ENCODE measurements at places on chromosomes 1 and 21.

- peak; percentile 43 for DNase-seq
Observed at GRCh38 chr21:44432841-44433790, 22.2 kb upstream of the LRRC3 start.

- no peak for DNase-seq
Observed at GRCh38 chr21:43892984-43893535, 28.0 kb downstream of the AGPAT3 start.

DNA sequence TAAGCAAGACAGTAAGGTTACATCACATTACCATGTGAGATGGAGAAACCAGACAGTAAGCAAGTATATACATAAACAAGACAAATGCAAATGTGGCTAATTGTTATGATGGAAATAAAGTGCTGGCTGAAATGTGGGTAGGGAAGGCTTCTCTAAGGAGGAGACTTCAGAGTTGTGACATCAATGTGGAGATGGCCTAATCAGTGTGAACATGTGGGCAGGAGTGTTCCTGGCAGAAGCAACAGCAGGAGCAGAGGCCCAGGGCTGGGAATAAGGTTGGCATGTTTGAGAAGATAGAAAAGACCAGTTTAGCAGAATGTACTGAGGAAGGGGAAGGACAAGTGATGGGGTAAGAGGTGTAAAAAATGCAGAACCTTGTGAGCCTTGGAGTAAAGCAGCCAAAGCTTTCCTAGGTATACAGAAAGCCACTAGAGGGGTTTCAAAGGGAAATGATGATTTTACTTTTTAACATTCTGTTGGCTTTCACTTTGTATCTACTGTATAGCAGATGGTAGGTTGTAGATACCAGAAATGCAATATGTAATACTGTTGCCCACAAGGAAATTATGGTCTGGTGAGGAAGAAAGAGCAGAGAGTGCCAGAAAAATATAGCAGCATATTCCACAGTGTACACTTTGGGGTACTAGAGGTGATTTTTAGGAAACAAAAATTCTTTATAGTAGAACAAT lies 197.4 kb downstream of the FGGY start:
- DNase-seq: no peak

DNA sequence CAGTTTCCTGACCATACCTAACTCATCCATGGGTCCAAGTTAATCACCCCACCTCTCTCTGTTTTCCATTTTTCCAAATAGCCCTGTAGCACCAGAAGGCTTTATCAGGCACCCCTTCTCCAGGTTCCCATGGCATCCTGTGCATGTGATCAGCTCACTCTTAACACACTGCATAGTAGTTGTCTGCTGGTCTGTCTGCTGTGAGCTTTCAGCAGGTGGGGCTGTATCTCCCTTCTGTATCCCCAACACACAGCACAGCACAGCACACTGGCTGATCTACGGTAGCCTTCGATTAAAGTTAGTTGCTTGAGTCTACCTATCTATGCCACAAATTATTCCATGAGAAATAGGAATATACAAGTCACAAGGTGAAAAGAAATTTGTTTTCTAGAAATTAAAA lies 54.3 kb upstream of the C1orf198 start:
- DNase-seq: no peak

GRCh38 chr1:175338387-175339135 lies 146.0 kb upstream of the KIAA0040 start:
- DNase-seq: peak; percentile 70

- DNase-seq: peak; percentile 58
Observed at GRCh38 chr1:154975409-154976059, 1.1 kb downstream of the CKS1B start.

DNA sequence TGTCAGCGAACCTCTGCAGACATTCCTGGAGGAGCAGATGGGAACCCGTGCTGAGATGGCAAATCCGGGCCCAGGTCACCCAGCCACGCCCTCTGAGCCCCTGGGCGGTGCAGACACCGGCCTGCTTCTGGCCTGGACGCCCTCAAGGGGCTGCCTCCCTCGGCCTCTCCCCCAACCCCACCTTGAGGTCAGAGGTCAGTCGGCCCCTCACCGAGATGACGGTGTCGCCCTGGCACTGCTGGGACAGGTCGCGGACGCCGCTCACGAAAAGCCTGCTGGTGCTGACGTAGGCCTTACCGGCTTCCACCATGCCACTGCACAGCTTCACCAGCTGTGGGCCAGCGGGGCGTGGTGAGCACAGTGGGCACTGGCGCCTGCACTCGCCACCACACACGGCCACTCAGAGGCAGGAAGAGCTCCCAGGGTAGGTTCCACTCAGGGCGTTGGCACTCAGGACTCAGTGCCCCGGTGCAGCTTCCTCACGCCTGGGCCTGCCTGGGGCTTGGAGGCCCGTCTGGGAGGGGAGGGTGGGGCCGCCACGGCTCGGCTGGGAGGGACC lies 4.7 kb downstream of the ACAP3 start:
- DNase-seq: peak; percentile 64

GRCh38 chr1:215285013-215285800 lies 202.7 kb downstream of the KCNK2 start:
- no peak for DNase-seq

- DNase-seq: no peak
Observed at GRCh38 chr1:89298461-89298860, 25.8 kb upstream of the GBP5 start.

- DNase-seq: no peak
Observed at GRCh38 chr1:24237750-24238395, 50.8 kb upstream of the IFNLR1 start.

GRCh38 chr1:205045146-205045545 lies 2.1 kb downstream of the CNTN2 start:
- DNase-seq: no peak

DNA sequence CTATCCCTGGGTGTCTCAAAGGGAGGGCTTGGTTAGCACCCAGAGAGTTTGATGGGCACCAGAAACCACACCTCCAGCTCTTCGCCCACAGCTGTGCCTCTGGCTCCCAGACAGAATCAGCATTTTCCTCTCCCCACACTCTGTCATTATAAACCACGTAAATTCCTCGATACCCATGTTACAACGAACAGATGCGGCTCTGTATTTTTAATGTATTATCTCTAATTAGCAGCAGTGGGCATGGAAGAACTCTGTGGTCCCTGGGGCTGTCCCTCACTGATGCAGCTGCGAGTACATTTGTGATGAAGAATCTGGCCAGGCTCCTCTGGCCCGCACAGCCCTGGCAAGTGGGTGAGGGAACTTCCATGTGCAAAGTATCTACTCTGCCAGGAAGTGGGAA lies 10.8 kb downstream of the HMGB4 start:
- DNase-seq: no peak

- DNase-seq: no peak
Observed at GRCh38 chr1:86259390-86259789, 102.8 kb upstream of the COL24A1 start.

DNA sequence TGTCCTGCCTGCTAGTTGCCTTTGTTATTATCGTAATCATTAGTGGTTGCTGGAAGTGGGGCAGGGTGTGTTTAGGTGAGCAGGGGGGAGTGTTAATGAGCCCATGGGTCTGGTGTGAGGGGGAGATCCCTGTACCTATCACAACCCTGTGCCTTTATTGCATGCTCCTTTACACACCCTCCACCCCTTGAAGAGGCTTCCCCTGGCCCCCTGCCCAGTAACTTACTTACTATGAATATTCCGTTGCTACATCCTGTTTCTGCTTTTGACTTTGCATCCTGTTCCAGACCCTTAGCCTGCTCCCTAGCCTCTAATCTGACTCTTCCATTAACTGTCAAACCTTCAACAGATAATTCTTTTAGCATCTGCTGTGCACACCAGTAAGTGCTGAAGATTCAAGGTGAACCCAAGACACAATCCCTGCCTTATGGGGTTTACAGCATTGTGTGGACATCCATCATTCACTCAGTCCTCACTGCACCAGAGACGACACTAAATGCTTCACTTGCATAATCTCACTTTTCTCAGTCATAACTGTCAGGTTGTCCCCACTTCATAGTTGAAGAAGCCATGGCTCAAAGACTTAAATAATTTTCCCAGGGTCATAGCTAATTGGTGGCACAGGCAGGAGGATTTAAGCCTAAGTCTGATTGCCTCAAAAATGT lies 47.9 kb downstream of the CDC7 start:
- no peak for DNase-seq

DNA sequence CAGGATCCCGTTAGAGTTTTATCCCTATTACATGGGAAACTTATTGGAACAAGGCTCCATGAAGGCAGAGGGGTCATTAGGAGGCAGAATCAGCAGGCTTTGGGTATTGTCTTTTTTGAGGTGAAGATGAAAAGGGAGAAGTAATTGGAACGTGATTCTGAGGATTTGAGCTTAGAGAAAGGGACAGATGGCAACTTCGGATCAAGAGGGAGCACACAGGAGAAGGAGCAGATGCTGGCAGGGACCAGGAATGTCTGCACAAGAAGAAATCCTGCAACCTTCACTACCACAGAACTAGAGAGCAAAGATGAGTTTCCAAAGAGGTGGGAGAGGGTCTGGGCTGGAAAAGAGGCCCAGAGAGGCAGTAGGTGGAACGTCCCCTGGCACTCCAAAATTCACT lies 202.8 kb downstream of the RRAGC start:
- no peak for DNase-seq

- no peak for DNase-seq
Observed at GRCh38 chr1:234655328-234656069, 45.5 kb upstream of the IRF2BP2 start.

GRCh38 chr1:200488375-200489165 lies 78.7 kb upstream of the ZNF281 start:
- peak; percentile 60 for DNase-seq

GRCh38 chr1:173925306-173926242 lies 8.4 kb upstream of the SERPINC1 start:
- no peak for DNase-seq

- peak; percentile 65 for DNase-seq
Observed at GRCh38 chr1:8814865-8815264, 2.6 kb downstream of the RERE start.

DNA sequence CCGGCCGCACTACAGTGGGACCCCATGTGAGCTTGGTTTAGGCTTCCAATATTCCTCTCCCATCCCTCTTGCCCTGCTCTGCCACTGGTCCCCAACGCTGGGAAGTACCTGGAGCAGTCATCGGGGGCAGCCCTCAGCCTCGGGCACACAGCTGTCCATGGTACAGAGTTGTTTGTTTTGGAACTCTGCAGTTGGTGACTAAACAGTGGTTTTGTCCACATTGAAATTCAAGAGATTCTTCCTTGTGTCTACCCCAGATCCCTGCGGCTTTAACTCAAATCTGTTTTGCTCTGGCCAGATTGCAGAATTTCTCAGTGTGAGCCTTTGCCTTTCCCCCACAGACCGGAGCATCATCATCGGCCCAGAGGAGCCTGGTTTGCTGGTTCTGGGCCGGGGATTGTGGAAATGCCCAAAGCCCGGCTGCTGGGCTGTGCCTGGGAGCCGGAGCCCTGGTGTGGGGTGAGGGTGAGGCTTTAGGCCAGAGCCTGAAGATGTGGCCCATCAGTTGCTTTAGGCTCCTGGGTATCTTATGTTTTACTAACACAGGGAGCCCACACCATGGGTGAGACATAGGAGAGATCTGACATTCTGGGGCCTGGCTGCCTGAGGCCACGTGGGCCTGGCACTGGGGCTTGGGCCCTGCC lies 93.2 kb downstream of the ARHGEF10L start:
- DNase-seq: no peak

DNA sequence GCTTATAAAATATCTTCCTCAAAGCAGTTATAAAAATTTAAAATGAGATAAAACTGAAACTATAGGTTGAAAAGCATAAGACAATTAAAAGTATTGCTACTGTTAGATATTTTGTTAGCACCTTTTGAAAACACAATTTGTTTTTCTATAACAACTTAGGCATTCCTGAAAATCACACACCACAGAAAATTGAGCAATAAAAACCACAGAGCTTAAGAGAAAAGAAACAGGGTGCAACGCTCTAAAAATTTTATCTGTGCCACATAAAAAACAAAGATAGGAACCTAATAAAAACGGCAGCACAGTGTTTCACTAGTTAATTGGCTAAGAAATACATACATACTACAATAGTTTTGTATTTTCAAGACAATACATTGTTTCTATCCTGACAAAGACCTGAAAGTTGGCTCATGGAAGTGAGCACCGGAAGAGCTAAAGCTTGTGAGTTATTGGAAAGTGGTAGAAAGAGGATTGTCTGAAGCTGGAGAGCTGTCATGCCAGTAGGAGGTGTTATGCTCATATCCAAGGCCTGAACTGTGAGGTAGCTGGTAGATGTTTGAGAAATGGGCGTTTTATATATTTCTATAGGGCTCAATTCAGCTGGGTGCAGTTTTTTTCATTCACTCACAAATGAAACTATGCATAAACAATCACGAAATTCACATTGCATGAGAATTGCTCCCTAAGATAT lies 45.8 kb downstream of the RGS7 start:
- DNase-seq: peak; percentile 14

DNA sequence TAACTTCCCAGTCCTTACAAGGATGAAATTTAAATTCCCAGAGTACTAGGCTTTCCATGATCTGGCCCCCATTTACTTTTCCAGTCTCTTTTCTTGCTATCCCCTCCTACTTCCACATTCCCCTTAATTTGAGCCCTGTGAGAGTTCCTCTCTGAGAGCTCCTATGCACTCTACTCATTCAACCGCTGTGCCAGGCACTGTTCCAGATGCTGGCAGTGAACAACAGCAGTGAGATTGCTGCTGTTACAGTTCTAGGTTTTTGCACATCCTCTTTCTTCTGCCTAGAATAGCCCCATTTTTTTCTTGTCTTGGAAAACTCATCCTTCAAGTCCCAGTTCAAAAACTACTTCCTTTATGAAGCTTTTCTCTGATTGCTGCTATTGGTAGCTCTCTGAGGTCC lies 18.8 kb downstream of the ATF6 start:
- DNase-seq: no peak

- DNase-seq: no peak
Observed at GRCh38 chr1:101148980-101149379, 87.8 kb upstream of the S1PR1 start.
